ENCODE measurements at places on chromosomes 2 and 18.

DNA sequence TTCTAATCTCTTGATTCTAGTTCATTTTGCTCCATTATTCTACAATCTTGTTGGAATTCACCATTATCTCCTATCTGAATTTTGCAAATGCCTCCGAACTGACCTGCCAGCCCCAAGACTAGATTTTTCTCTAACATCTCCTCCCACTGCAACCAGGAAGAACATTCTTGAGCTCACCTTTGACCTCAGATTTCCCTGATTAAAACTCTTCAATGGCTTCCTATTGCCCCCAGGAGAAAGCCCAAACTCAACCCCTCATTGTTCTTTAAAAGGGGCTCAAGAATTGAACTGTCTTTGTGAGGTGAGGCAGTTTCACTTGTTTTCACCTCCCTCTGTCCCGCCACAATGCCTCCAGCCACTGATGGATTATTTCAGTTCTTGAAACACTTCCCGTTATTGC is 784.6 kb upstream of the ZEB2 start:
- DNase-seq = no peak

- no peak for DNase-seq
Measured at GRCh38 chr2:25445464-25445863, 103.7 kb upstream of the DNMT3A start.

DNA sequence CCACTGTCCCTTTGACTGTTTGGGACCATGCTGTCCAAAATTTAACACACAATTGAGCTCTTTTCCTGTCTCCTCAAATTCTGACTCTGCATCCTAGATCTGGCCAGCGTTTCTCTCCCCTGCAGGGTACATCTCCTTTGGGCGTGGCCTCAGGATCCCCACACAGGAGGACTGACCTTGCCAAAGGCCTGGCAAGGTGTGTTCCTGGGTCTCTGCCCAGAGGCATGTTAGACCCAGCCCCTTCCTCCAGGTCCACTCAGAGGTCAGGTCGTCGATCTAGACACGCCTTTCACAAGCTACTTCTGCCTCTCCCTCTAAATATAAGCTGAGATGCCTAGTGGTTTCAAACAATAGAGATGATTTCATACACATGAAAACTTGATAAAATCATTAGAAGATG is 45.4 kb upstream of the SMIM21 start:
- DNase-seq = no peak

GRCh38 chr2:226611944-226612318 is 187.7 kb downstream of the IRS1 start:
- no peak for DNase-seq

DNA sequence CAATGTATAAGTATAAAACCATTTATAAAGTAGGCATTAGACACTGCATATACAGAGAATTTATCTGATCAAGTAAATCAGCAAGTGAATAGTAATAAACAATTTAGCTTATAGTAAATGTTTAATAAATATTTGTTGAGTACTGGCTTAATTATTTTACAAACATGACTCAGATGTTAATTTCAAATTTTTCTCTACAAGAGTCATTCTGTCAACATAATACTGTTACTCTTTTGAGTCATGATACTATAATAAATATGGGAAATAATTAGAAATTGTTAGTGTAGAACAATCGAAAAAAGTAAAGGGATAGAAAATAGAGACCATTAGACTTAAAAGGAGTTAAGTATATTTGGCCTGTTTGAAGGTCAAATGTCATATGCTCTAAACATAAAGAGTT is 133.6 kb upstream of the MC4R start:
- no peak for DNase-seq

DNA sequence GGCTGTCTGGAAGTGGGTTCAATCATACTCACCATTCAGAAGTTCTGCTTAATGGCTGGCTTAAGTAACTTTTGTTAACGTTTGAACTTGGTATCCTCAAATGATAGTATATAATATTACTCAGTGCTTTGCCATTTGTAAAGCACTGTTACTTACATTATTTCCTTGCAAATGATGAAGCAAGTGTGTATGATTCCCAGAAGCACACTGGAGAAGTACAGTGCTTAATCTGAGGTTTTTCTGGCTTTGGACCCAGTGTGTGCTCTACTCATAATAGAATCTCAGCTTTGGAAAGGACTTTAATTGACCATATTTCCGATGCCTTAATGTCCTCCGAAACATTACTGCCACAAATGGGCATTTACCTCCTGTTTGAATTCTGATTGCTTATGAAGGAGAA is 63.3 kb downstream of the MAP3K20 start:
- no peak for DNase-seq

DNA sequence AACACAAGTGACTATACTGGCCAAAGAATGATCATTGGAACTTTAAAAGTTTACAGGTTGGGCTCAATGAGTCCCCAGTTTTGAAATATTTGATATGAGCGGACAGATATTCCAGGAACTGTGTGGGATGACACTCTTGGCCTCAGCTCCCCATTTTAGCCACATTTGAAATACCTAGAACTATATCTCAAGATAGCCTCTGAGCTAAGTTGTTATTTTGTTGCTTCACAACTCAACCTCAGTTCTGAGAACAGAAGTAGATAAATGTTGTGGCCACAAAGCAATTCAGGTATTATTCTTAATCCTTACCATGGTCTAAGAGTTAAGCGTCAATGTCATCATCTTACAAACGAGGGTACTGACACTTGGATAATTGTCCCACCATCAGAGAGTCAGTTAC is 172.2 kb upstream of the SETBP1 start:
- DNase-seq = no peak

DNA sequence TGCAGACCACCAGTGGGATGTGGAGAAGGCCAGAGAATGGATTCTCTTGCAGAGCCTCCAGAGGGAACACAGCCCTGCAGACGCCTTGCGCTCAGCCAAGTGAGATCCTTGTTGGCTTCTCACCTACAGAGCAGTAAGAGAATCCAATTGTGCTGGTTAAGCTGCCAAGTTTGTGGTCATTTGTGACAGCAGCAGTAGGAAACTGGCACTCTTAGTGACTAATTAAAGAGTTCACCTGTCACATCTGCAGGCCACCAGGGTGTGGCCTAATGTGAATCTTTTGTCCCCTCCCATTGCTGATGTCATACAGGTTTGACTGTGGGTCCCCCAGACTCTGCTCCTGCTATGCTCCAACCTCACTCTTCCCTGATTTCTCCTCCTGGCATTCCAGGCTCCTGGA is 235.9 kb downstream of the TFCP2L1 start:
- no peak for DNase-seq

GRCh38 chr2:69789175-69789721 is 40.2 kb upstream of the GMCL1 start:
- DNase-seq = no peak

GRCh38 chr2:145146691-145147090 is 626.8 kb upstream of the ZEB2 start:
- no peak for DNase-seq

DNA sequence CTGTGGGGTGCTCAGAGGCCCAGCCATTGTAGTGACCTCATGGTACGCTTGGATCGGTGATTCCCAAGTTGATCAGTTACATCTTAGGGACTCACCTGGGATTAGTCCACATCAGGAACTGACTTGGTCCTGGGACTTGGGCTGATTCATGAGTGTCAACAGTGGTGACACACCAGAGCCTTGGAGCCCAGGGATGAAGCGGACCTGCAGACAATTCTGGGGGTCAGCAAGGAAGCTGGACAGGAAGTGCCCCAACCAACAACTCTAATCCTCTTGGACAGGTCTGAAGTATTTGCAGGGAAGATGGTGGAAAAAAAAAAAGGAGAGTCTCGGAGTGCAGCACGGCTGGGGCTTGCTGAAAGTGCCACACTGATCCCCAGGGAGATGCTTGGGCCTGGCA is 288.6 kb downstream of the PHLPP1 start:
- DNase-seq = no peak

GRCh38 chr18:63236406-63236805 is 83.2 kb downstream of the BCL2 start:
- DNase-seq = no peak

DNA sequence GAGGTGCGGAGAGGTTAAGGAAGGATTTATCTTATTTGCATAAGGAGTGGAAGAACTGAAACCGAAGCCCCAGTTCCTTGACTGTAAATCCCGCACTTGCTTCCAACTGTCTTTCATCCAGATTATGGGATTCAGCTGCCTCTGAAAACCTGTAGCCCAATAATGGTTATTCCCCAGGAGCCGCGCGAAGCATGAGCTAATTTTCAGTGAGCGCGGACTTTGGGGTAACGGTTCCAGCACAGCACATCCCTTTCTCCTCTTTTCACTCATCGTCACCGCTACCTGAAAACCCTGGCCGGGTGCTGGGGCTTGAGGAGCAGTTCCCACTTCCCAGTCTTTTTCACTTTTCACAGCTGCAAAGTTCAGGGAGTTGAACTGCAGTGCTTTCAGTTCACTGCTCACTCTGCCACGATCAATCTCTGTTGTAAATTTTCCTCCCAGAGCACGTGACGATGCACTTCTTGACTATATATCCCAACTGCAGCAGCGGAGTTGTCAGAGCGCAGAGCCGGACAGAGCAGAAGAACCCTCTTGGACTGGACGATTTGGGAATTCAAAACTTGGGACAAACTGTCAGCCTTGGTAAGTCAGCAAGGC is at the start of gene KCNE4:
Gene KCNE4 (plus strand): TSS at position 498 of the 597 bp plus-strand sequence. CDS start 641 bp downstream, outside the sequence.
- no peak for DNase-seq

DNA sequence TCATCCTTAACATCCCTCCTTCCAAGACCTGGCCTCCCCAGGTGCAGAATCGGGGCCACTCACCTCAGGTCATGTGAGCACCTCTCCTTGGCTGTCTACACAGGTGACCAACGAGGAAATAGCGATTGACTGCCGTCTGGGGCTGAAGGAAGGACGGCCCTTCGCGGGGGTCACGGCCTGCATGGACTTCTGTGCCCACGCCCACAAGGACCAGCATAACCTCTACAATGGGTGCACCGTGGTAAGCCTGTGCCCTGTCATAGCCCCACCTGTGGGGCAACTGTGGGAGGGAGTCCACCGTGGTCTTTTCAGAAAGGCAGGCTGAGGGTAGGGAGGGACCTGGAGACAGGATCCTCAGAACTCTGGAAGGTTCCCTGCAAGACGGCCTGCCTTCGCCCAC is 54.3 kb downstream of the BOLA3 start:
- no peak for DNase-seq

- no peak for DNase-seq
Measured at GRCh38 chr2:33678436-33678835, 79.3 kb upstream of the FAM98A start.

- DNase-seq = no peak
Measured at GRCh38 chr2:67658820-67659219, 261.7 kb downstream of the ETAA1 start.

DNA sequence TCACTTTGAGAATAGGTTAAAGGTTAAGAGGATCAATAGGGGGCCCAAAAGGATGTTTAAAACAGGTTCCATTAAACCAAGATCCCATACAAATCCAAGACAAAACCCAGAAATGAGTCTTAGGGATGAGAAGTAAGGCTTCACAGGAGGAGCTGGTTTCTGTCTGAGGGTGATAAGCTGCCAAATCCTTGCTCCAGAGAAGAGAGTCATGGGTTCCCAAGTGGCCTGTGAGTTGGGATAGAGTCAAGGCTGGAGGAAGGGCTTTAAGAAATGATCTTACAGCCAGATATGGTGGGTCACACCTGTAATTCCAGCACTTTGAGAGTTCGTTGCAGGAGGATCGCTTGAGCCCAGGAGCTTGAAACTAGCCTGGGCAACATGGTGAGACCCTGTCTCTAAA is 40.2 kb upstream of the LCLAT1 start:
- DNase-seq = no peak

GRCh38 chr2:215796140-215796855 is 217.1 kb downstream of the MREG start:
- no peak for DNase-seq

GRCh38 chr18:76252880-76253279 is 242.2 kb downstream of the ZNF516 start:
- peak; percentile 8 for DNase-seq

- DNase-seq = no peak
Measured at GRCh38 chr2:224142397-224143312, 103.6 kb upstream of the SERPINE2 start.

- DNase-seq = no peak
Measured at GRCh38 chr2:71925268-71926088, 222.2 kb downstream of the CYP26B1 start.

- DNase-seq = no peak
Measured at GRCh38 chr2:11766016-11766415, 19.6 kb downstream of the LPIN1 start.

DNA sequence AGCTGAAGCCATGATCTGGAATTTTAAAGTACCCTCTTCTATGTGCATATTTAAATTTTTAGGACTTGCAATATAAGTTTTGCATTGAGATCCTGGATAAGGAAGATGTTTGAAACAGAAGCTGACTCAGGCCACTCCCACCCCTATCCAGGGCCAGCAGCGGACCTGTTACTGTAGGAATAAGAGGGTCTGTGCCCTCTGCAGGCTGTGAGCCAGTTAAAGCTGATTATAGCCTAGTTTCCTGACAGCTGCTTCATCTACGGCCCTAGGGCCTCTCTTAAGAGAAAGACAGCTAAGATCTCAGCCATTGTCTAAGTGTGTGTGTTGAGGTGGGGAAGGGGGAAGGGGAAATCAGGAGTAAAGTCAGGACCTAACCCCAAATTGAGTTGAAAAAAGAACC is 234.0 kb downstream of the HAUS1 start:
- no peak for DNase-seq

- DNase-seq = no peak
Measured at GRCh38 chr2:144366825-144367429, 153.0 kb downstream of the ZEB2 start.

DNA sequence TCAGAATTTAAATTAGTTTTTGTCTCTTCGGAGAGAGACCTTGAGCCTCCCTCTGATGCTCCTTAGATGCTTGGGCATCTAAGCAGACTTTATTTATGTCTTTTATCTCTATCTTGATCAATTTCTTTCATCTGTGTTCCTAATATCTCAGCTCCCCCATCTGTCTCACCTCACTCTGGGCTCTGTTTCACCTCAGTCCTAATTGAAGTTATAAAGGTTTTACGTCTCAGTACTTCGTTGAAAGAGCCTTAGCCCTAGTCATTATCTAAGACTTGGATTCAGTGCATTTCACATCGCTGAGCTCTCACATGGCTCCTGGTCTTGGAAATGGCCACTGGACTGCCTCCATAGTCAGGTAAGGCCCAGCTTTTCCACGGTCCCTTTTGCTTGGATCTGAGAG is 13.8 kb upstream of the CTLA4 start:
- DNase-seq = no peak

DNA sequence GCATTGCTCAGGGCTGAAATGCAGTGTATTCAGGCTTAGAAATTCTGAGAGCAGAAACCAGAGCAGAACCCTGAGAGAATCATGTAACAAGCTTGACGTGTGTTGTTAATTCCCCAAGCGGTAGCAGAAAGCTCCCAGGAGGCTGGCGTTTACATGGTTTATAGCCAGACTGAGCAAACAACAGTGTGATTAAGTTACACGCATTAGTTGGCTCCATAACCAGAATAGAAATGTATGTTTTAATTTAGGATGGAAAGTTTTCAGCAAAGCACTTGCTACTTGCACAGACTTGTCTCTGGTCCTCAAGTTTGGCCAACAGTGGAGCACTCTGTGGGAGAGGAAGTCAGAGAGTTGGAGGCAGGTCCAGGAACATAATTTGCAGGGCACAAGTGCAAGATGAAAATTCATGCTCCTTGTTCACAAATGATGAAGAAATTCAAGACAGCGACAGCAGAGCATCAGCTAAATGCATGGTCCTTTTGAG is 69.3 kb downstream of the MAPK4 start:
- DNase-seq = no peak

- no peak for DNase-seq
Measured at GRCh38 chr2:26654061-26654340, 12.8 kb upstream of the CIB4 start.

- no peak for DNase-seq
Measured at GRCh38 chr2:214995409-214995808, 143.0 kb downstream of the ABCA12 start.
